ENCODE measurements at places on chromosomes 13 and 19.

- H3K36me3 ChIP-seq: no peaks in the 10 kb centered on the region
- no peak overlapping the region for H3K4me3 ChIP-seq
- no peaks in the 10 kb centered on the region for H3K4me1 ChIP-seq
- H3K27ac ChIP-seq: no peak overlapping the region
These were observed 135.6 kb downstream of the PAN3 start for GRCh38 chr13:28273919-28274318.

DNA sequence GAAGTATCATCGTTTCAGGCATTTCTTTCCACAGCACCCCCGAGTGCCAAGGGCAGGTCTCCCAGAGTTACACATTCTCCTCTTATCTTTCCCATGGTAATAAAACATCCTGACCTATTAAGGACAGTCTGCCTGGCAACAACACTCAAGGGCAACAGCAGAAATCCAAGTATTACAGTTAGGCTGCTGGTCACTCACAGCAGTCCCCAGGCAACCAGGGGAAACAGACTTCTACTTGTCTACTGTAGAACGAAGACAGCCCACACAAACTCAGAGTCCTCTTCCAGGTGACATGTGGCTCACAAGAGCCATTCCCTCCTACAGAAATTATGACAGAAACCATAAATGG is 24.3 kb downstream of the RCBTB1 start:
- no peak overlapping the region for H3K4me3 ChIP-seq
- H3K36me3 ChIP-seq: no peaks in the 10 kb centered on the region
- no peak for DNase-seq
- H3K27ac ChIP-seq: no peak overlapping the region
- no peaks in the 10 kb centered on the region for H3K4me1 ChIP-seq

- DNase-seq: no peak
- H3K4me3 ChIP-seq: no peak overlapping the region
These were observed 12.9 kb downstream of the TMEM143 start for GRCh38 chr19:48350856-48351255.

DNA sequence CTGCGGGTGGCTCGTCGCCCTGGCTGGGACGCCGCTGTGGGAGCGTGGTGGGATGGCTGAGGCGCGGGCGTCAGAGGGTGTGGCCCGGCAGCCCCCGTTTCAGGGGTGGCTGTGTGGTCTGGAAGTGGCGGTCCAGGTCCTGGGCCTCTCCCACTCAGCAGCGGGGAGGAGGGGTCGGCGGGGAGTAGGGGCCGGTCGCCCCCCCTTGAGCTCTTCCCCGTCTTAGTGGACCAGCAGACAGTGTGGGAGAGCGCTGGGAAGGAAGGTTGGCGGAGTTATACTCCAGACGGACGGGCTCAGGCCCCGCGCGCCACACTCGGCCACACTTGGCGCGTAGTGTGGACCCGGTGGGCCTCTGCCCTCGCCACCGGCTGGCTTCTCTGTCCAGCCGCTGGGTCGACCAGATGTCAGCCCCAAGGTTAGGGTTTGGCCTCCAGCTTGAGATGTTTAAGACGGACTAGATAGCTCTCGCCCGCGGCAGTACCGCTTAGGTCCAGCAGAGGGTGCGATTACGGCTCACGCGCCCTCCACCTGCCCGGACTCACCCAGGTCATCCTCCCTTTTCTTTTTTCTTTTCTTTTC is 21.7 kb upstream of the ZNF429 start:
- DNase-seq: peak; percentile 75
- H3K27ac ChIP-seq: peak overlapping the region; percentile 32
- H3K4me1 ChIP-seq: no peaks in the 10 kb centered on the region

DNA sequence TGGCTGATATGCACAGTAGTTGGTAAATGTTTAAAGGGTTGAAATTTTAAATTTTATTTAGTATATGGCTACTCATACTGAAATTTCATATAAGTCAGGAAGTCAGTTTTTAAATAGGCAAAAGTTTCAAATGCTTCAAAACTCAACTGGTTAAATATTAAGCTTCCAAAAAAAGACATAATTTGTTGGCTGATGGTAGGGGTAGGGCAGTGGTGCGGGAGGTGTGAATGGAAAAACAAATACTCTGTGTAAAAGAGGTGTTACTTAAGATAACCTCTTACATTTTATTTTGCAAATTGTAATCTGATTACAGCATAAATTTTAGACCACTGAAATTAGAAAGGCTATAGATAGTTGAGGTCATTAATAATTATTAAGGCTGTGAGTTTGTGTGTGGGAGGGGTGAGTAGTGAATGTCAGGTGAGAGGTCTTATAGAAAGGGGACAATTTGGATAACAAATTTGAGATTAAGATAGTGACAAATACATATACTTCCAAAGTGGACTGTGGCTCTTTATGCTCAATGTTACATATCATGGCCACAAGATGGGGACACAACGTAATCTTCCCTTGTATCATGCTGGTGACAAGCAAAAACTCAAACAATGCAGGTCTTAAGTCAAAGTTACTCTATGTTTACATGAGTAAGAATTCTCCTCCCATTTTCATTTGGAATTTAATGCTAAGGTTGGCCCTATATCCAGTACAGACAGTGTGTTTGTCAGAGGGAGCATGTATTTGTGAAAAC is 36.6 kb upstream of the OXGR1 start:
- no peaks in the 10 kb centered on the region for H3K36me3 ChIP-seq
- H3K4me1 ChIP-seq: no peaks in the 10 kb centered on the region
- H3K27ac ChIP-seq: no peak overlapping the region
- H3K27me3 ChIP-seq: no peaks in the 10 kb centered on the region
- no peak overlapping the region for H3K4me3 ChIP-seq
- DNase-seq: no peak

DNA sequence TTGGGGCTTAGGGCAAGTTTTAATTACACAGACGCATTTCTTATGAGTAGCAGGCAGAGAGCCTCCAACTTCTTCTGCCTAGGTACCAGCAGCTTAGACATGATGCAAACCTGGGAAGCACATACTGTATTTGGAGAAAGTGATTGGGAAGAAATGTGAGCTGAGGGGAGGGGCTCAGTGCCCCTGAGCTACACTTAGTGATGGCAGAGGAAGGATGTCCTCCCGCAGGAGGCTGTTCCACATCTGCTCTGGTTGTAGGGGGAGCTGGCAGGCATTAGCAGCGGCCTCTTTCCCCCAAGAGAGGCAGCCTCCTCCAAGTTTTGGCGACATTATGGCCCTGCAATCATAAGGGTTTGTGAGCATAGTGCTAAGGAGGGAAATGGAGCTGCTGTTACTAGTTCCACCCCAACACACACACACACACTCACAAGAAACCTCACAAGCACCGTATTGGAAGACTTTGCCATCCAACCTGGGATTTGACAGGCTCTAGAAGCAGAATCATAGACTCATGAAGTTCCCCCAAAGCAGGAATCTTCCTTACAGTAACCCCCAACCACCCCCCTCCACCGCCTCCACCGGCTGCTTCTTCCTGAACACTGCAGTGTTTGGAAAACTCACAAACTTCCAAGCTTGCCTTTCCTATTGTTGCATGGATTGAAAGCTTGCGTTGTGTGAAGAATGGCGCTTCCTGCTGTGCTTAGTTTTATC is 3.3 kb downstream of the ALOX5AP start:
- H3K36me3 ChIP-seq: no peaks in the 10 kb centered on the region
- H3K27ac ChIP-seq: no peak overlapping the region
- no peaks in the 10 kb centered on the region for H3K27me3 ChIP-seq
- H3K4me1 ChIP-seq: peaks cover 2% of the 10 kb centered on the region

- H3K4me1 ChIP-seq: no peaks in the 10 kb centered on the region
- no peak overlapping the region for H3K4me3 ChIP-seq
- no peaks in the 10 kb centered on the region for H3K36me3 ChIP-seq
- no peak for DNase-seq
- no peak overlapping the region for H3K27ac ChIP-seq
These were observed 48.7 kb upstream of the ZNF835 start for GRCh38 chr19:56720281-56720680.

Data from breast epithelium (tissue), 4 donors.